Vagina (tissue), 2 donors: ENCODE measurements at places on chromosomes 6 and 20.

GRCh38 chr6:165849534-165850430 is 186.7 kb upstream of the PDE10A start:
- DNase-seq, result no peak

- no peak for DNase-seq
These were observed 1.9 kb downstream of the ELOVL2 start for GRCh38 chr6:11042025-11042749.

DNA sequence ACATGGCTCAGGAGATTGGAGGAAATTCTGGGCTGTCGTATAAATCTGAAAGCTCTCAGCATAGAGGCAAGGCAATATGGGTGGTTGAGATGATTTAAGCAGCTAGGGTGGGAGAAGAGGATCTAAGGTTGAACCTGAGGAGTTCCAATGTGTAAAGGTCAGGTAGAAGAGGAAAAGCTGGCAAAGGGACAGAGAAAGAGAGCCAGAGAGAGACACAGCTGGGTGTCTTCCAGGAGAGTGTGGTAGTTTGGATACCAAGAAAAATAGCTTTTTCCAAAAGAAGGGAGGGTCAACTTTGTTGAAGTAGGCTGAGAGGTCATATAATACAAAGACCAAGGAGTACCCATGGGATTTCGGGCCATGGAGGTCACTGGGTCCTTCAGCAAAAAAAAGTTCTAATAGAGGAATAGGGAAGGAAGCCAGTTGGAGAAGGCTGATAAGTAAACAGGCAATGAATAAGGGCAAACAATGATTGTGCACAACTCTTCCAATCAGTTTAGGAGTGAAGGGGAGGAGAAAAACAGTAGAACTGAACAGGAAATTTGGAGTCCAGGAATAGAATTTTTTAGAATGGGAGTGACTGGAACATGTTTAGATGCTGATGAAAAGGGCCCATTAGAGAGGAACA is 135.1 kb downstream of the QRSL1 start:
- DNase-seq, result no peak

DNA sequence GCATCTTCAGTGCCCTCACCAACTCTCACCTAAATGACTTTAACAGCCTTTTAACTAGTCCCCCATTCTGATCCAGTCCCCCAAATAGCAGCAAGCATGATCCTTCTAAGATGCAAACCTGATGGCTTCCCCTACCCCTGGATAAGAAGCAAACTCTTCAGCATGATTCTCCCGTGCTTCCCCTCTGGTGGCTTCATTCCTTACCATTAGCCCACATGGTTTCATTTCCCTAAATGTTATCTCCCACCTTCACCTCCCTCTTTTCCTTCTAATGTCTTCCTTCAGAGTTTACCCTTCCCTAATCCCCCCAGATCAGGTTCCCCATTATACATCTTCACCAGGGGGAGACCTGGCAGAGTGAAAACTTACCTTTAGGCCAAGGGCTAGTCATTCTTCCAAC is 4.0 kb upstream of the RAB5IF start:
- no peak for DNase-seq

- DNase-seq, result peak; percentile 75
These were observed at the start of gene PABPC1L for GRCh38 chr20:44909872-44910689. Gene PABPC1L, plus strand, starts transcription at chr20:44910060. Its CDS starts 84 bp downstream, at chr20:44910144.

GRCh38 chr20:24675651-24676352 is 206.4 kb downstream of the SYNDIG1 start:
- DNase-seq, result no peak

DNA sequence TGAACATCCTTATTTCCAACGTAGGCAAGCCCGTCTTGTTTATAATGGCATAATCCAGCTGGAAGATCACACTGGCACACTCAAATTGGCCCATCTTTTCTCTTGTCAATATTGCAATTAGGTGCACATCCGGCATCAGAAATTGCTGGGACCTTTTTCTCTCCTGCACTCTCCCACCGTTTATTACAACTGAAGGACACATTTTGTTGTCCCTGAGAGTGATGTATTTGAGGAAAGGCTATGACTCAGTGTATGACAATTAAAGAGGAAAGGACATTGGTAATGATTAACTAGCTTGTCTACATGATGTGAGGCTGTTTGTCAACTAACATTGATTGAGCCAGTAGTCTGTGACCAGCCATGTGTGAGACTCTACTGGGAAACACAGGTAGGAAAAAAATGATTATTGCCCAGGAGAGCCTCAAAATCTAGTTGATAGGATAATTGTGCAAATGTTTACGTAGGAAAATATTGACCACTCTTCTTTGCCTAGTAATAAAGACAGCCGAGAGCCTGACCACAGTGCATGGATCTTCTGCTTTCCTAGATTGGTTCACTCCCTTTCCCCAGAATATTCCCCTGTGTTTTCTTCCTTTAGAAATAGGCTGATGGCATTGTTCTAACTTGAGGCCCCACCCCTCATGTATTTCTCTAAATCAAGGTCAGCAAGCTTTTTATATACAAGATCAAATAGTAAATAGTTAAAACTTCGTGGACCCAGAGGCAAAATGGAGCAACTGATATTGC is 230.0 kb upstream of the BTBD3 start:
- DNase-seq, result no peak

- DNase-seq, result no peak
These were observed 107.6 kb downstream of the PSMB1 start for GRCh38 chr6:170445487-170445886.

DNA sequence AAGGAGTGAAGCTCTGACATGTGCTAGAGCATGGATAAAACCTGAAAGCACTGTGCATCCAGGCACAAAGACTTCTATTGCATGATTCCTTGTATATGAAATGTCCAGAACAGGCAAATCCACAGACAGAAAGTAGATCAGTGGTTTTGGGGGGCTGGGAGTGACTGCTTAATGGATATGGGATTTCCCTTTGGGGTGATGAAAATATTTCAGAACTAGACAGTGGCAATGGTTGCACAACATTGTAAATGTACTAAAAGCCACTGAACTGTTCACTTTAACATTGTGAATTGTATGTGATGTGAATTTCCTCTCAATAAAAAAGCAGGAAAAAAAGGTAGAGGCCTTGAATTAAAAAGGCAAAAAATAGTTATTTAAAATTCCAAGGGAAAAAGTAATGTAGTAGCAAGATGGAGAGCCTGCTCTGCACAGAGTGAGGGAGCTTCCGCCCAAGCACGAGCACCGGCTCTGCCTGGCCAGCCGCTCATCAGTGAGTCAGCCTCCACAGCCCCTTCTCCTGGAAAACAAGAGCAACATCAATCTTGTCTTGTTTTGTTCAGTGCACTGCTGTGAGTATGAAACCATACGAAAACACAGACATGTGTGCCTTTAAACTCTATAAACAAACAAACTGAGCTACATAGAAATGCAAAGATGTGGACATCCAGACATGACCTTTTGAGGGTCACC is 74.6 kb upstream of the THBS2 start:
- no peak for DNase-seq

GRCh38 chr20:39452583-39453340 is 490.6 kb downstream of the DHX35 start:
- no peak for DNase-seq

DNA sequence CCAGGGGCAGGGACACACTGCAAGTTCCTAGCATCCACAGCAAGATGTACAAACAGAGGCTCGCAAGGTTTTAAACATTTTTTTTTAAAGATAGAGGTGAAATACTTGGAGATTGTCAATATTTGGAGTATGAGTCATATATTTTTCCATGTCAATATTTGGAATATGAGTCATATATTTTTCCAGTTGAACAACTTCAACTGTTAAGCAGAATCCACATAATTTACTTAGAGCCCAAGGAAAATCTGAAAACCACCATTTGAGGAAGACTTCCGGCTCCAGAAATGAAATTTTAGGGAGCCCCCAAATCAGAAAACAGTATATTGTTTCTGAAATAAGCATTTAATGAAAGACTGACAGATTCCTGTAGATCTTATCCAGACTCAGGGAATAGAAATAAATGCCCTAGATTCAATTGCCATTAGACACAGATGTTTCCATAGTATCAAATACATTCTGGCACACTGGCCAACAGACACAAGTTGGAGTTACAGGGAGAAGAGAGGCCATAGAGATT is 51.6 kb upstream of the FAM184A start:
- no peak for DNase-seq

DNA sequence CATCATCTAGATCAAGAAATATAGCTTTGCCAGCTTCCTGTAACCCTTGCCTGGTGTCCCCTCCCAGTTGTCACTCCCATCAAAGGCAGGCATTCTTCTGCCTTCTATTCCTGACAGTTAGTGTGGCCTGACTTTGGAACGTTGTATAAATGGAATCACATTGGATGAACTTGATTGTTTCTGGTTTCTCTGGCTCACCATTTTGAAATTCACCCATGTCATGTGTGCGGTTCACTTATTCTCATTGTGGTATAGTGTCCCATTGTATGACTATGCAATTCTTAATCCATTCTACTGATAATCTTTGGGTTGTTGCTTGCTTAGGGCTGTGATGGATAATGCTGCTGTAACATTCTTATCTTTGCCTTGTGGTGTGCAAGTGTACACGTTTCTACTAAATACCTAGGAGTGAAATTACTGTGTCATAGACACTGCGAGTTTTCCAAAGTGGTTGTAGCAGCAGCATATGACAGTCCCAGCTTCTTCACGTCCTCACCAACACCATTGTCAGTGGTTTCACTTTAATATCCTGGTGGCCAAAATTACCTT is 73.2 kb downstream of the VEGFA start:
- DNase-seq, result no peak

- no peak for DNase-seq
These were observed at the start of gene BCL2L1 for GRCh38 chr20:31722257-31723068. Gene BCL2L1, minus strand, starts transcription at chr20:31722868. Its CDS starts 650 bp downstream, at chr20:31722218.

GRCh38 chr6:75203721-75204120 is 2.1 kb downstream of the COL12A1 start:
- DNase-seq, result no peak

GRCh38 chr6:56649782-56650181 is 7.1 kb upstream of the DST start:
- no peak for DNase-seq

- DNase-seq, result no peak
These were observed 1.6 kb upstream of the LY86 start for GRCh38 chr6:6586671-6587526.

- no peak for DNase-seq
These were observed 126.9 kb downstream of the SYCP2 start for GRCh38 chr20:59806578-59806975.

- DNase-seq, result no peak
These were observed 308.6 kb downstream of the CDC5L start for GRCh38 chr6:44696099-44696498.

DNA sequence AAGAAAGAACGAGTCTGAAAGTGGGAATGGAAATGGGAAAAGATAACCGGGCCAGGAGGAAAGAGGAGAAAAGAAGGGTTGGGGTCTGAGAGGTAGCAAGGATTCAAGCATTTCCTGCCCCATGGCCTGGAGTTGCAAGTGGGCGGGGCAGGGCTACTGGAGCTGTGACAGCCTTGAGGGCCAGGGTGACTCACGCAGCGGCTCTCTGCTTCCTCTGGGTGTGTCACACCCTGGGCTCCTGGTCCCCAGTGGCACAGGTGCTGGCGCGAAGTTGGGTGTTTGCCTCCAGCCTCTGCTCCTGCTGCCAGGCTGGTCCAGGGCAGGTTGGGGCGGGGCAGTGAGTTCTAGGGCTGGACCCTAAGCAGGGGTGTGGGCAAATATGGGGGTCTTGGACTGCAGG is 3.3 kb upstream of the ULBP3 start:
- no peak for DNase-seq

GRCh38 chr20:33654680-33655161 is 7.4 kb upstream of the C20orf144 start:
- DNase-seq, result no peak

DNA sequence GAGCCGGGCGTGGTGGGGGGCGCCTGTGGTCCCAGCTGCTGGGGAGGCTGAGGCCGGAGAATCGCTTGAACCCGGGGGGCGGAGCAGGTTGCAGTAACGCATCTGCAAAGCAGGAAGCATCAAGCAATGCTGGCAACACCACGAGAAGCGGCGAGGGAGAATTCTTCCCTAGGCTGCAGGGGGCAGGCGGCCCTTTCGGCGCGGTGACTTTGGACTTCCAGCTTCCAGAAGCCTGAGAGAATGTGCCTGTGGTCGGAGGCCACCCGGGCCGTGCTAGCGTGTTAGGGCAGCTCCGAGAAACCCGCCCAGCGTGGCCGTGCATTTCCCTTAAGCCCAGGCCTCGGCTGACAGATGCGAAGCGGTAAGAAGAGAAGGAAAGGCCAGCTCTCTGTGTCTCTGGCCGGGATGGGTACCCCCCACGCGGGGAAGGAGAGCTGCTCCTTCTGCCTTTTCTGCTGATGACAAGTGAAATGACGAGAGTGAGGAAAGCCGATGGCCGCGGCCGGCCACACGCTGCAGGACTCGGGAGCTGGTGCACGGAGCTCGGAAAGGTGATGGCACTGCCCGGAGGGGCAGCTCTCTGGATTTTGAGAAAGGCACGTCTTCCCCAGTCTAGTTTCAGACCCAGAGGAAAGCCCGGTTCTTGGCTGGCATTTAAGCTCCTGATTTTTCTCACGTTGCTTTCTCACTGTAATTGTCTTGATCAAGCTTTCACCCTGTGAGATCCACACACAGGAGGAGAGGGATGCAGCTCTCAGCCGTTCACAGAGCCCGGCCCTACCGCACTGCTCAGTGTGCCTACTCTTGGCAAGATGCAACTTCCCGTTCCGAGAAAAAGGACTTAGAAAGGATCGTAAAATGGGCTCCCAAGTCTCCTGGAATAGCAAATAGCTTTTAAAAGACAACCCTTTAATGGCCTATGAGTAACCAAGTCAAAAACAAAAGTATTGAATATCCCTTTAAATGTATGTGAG is 68.3 kb upstream of the EXOC2 start:
- no peak for DNase-seq

DNA sequence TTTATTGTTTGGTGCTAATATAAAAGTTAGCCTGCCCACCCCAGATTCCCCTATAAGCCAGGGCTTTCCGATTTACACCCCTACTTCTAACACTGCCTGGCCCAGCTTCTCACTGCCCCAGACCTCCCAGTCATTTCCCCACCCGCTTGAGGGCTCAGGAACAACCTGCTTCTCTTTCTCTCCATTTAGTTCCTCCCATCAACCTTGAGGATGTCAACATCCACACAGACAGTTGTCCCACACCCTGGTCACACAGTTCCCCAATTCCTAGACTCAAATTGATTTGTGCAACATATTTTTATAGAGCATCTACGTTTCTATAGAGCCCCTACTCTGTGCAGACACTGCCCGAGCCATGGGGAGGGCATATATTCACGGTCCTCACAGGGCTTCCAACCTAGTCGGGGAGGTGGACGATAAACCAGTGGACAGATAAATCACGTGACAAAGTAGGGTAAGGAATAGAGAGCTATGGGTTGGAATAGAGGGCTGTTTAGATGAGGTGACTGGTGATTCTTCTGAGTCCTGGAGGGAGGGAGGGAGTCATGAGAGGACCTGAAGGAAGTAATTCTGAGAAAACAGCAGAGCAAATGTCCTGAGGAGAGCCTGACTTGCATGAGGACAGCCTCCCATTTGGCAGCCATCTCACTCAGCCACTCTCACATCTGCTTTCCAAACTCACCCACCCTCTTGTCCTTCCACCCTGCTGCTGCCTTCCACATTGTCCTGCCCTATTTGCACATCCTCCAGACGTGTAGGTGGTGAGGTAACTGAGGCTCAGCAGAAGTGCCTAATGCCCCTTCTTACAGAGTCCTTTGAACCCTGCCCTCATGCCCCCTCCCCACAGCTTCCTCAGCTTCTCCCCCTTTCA is 6.3 kb downstream of the GABRR2 start:
- no peak for DNase-seq
